ENCODE measurements at places on chromosomes 4 and X.

DNA sequence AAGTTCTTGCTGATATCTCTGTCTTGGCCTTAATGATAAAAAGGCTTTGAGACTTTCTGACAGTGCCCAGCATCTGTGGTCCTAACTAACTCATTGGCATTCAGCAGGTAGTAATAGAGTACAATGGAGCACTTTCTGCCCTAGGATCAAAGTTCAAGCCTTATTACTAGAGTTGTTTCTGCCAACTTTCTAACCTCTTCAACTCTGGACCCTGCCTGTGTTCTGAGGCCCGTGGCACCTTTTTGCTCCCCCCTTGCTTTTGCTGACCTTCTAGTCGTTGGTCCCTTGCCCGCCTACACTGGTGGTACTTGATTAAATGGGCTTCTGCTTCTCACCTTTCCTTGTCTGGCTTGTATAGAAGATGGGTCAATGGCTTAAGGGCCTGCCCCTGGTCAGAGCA lies 126.3 kb downstream of the PPARGC1A start:
- no peak for DNase-seq

DNA sequence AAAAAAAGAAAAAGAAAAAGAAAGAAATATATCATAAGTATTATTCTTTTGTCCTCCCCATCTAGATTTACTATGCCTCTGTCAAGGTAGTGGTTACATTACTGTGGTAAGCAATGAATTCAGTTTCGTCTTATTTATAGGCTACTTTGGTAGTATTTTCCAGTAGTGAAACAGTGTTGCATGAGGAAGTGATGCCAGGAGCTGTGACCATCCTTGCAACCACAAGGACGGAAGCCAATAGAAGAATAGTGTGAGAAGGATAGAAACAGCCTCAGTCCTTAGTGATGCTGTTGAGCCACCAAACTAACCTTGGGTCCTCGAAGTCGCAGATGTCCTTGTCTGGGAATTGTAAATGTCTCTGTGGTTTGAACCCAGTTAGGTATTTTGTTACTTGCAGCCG lies 328.5 kb downstream of the PPP3CA start:
- no peak for DNase-seq

GRCh38 chr4:112516066-112516470 lies at the start of gene NEUROG2:
TSS of gene NEUROG2 (minus strand) at chr4:112516180. CDS start at chr4:112515475, 705 bp downstream.
- DNase-seq, result no peak

GRCh38 chrX:94400488-94400887 lies 726.5 kb downstream of the FAM133A start:
- DNase-seq, result no peak

- no peak for DNase-seq
These were observed 31.0 kb upstream of the FAT4 start for GRCh38 chr4:125283707-125284279.

DNA sequence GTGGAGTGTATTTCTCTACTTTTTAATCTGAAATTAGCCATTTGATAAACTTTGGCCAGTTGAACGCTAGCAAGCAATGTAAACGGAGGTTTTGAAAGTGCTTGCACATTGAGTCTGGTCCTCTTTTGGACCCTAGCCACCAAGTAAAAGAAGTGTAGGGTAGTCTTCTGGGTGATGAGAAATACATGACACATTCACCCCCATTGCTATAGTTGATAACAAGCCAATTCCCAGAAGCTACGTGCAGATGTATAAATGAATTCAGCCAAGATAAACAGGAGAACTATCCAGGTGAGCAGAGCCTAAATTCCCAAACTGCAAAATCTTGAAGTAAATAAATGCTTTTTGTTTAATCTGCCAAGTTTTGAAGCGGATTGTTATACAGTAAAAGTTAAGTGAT lies 965.4 kb upstream of the GRIA3 start:
- DNase-seq, result no peak

DNA sequence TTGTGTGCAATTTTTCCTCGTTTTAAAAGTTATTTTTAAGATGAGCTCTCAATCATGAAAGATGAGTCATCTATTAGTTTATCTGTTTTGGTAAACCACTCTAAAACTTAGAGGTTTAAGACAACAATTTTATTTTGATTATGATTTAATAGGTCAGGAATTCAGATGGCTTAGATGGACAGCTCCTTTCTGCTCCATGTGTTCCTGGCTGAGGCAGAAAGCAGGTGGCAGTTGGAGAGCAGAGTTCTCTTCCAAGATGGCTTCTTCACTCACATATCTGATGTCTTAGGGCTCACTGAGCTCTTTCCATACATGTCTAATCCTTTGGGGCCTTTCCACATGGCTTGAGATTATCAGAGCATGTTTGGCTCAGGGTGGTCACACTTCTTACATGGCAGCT lies 48.3 kb upstream of the GRPR start:
- no peak for DNase-seq

DNA sequence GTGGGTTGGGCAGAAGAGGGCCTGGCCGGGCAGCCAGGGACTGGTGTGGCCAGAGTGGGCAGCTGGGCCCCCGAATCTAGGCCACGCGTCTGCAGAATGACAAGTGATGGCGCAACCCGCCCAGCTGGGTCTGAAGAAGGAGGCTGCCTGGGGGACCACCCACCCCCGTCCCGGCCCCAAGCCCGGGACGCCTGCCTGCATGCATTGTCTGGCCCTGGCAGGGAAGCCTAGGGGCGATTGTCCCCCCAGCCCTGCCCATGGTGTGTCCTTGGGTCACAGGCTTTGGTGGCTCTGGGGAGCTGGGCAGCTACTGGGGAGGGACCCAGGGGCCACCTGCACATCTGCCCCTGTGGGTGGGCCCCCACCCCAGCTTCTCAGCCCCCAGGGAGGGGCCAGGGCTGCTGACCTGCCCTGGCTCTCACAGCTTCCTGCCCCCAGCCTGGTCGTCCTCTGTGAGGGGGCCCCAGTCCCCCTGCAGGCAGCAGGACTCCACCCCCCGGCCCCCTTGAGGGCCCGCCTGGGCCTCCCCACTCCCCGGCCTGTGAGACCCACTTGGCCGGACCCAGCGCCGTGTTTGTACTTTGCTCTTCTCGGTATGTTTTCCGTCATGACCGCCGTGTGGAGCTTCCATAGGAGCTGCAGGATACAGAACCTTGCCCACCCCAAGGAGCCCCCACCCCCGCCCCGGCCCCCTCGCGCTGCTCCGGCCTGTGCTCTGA lies 4.9 kb downstream of the FGFR3 start:
- DNase-seq, result no peak

GRCh38 chr4:146235654-146236177 lies 21.4 kb downstream of the REELD1 start:
- DNase-seq, result no peak

DNA sequence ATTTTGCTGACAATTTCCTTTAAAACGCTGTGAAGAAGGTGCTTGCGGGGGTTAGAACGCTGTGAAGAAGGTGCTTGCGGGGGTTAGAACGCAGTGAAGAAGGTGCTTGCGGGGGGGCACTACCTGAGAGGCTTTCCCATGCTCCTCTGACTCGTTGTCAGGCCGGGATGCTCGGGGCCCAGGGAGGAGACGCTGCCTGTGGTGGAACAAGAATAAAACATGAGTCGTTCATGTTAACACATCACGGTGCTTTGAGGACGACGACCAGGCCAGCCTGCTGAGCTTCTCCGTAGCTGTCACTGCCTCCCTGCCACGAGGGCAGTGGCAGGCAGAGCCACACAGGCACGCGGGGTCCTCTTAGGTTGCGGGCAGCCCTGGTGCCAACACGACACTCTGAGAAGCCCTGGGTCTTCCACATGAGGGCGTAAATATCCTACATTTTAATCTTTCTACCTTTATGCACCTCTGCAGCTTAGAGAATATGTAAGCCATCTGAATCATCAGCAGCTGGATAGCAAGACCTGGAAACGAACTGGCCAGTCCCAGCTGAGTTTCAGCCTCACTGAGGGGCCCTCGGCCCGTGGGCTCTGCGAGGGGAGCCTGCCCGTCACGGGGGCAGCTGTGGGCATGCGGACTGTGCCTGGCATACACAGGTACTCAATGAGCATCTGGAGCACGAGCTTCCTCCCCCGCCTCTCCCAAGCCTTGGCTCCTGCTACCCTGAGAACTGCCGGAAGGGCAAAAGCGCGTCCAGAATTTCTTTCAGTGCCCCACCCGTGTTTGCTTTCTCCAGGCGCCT lies 47.0 kb downstream of the FGFRL1 start:
- no peak for DNase-seq

DNA sequence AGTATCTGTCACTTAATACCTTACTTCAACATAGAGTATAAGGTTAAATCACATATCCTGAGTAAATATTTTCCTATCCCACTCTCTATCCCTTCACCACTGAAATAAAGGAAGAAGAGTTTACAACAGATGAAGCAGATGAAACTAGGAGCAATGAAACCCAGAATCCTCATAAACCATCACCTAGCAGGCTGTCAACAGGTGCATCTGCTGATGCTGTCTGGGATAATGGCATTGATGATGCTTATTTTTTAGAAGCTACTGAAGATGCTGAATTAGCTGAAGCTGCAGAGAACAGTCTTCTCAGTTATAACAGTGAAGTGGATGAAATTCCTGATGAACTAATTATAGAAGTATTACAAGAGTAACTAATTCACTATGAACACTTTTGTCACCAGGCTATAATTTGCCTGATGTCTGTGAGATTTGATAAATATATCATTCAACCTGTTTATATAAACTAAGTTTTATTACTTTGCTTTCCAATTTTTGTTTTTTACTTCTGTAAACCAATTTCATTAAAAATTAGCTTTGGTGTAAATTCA lies 39.4 kb downstream of the CENPU start:
- DNase-seq, result no peak

- DNase-seq, result no peak
These were observed 39.2 kb downstream of the MAP7D3 start for GRCh38 chrX:136211766-136212556.

DNA sequence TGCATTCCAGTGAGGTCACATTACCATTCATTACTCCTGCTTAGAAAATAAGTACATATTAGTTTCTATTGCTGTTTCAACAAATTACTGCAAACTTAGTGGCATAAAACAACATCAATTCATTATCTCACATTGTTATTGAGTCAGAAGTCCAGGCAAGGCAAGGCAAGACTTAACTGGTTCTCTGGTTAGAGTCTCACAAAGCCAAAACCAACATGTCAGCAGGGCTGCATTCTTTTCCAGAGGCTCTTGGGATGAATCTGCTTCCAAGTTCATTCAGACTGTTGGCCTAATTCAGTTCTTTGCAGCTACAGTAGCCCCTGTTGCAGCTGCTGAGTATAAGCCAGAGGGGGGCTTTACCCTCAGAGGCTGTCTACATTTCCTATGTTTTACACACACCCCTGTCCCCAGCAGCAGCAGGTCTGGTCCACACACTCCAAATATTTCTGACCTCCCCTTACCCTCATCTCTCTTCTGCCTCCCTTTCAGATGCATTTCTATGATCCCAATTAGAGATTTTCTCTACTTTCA lies 892.1 kb upstream of the EPHA5 start:
- DNase-seq, result no peak

DNA sequence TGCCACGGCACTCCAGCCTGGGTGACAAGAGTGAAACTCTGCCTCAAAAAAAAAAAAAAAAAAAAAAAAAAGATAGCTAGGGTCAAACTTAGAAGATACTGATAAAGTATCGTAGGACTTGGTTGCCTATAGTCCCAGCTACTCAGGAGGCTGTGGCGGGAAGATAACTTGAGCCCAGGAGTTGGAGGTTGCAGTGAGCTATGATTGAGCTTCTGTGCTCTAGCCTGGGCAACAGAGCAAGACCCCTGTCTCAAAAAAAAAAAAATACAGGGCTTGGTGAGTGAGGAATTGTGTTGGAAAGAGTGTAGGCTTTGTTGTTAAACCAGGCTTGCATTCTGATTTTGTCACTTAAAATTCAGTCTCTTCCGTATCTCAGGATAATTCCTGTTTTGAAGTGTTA lies 6.2 kb downstream of the TAF1 start:
- no peak for DNase-seq

GRCh38 chrX:41033299-41033698 lies 51.9 kb upstream of the USP9X start:
- DNase-seq, result no peak

- DNase-seq, result no peak
These were observed 71.0 kb downstream of the GPAT3 start for GRCh38 chr4:83606898-83607297.

GRCh38 chr4:173051716-173052115 lies 116.9 kb upstream of the GALNT7 start:
- DNase-seq, result no peak

- no peak for DNase-seq
These were observed 607.8 kb upstream of the HS3ST1 start for GRCh38 chr4:12036450-12036849.

GRCh38 chrX:40207626-40208025 lies 109.9 kb upstream of the BCOR start:
- no peak for DNase-seq

DNA sequence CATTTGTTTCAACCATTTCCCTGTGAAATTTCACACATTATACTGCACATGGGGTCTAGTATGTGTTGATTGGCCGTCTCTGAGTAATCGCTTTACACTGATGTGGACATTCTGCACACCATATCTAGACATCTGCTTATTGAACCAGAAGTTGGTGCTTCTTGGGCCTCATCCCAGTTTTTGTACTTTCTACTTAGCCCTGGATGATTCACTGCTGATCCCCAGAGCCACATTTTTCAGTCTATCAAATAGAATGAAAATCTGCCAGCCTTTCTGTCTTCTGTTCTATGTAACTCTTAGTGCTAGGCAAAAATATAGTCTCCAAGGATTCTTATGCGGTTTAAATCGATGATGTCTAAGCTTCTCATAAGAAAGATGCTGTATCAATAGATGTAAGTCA lies 40.5 kb upstream of the RELL1 start:
- DNase-seq, result no peak

- DNase-seq, result no peak
These were observed 51.5 kb upstream of the BEND2 start for GRCh38 chrX:18272222-18272621.

- DNase-seq, result no peak
These were observed 345.3 kb upstream of the LCORL start for GRCh38 chr4:18366892-18367291.

- no peak for DNase-seq
These were observed 237.6 kb downstream of the FSTL5 start for GRCh38 chr4:161926033-161926828.

DNA sequence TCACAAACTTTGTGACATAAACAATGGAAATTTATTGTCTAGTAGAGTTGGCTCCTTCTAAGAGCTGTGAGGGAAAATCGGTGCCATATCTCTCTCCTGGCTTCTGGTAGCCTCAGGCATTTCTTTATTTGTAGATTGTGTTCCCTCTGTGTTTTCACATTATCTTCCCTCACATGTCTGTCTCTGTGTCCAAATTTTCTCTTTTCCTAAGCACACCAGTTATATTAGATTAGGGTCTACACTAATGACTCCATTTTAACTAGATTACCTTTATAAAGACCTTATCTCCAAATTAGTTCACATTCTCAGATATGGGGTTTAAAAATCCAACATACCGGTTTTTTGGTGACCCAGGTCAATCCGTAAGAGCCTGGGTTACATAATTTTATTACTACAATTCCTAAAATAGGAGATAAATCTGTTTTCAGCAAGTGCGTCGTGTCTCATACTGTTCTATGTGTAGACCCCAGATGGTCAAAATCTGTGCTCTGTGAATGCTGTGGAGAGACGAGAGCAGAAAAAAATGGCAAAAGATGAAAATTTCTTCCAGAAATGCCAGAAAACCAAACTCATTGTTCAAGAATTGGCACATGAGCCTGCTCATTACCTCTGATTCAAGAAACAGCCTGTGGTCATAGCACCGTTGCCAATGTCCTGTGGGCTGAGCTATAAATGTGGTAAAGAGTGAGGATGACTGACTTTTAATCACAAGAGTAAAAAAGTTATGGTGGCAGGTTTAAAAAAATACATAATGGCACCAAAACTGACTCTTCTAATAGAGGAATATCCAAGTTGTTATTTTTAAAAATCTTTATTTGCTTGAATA lies 574.7 kb downstream of the PCDH7 start:
- no peak for DNase-seq

- no peak for DNase-seq
These were observed 607.3 kb downstream of the ANKRD50 start for GRCh38 chr4:124105212-124105611.
